CD4-positive, alpha-beta T cell treated with Interleukin-17A for 4 hours (primary cell): ENCODE measurements at places on chromosomes 1 and 21.

GRCh38 chr1:31797216-31797615, 18.6 kb downstream of the SPOCD1 start:
- DNase-seq, result no peak

DNA sequence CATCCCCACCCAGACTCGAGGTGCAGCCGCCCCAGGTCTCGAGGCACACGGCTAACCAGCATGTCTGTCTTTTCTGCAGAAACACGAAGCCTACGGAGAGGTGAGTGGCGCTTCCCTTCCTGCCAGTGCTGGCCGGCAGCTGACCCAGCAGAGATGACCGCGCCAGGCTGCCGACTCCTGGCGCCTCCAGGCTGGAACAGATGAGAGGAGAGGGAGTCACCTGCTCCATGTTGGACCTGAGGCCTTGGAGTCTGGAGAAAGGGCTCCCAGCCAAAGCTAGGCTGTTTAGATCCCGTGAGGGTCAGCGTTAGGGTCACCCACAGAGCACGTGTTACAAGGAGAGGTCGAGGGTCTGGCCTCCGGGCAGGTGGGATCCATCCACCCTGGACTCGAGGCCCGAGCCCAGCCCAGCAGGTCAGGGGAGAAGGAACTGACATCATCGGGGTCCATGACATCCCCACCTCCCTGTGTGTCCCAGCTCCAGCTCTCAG, 14.9 kb downstream of the COL6A2 start:
- no peak for DNase-seq

GRCh38 chr1:167685844-167686243, 35.9 kb upstream of the MPZL1 start:
- DNase-seq, result no peak

DNA sequence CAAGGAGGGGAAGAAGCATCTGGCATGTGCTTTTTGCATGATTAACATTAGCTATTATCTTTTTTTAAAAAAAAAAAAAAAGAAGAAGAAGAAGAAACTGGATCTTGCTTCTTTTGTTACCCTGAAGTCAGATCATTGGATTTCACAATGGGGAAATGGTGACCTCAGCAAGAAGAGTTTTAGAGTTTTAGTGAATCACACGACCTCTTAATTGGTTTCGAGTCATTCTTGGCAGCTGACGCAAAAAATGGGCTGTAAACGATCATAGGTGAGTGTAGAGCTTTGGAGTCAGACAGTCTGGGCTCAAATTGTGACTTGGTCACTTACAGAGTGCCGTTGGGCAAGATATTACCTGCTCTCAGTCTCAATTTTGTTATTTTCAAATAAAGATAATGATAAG, 33.3 kb upstream of the PGBD5 start:
- no peak for DNase-seq

DNA sequence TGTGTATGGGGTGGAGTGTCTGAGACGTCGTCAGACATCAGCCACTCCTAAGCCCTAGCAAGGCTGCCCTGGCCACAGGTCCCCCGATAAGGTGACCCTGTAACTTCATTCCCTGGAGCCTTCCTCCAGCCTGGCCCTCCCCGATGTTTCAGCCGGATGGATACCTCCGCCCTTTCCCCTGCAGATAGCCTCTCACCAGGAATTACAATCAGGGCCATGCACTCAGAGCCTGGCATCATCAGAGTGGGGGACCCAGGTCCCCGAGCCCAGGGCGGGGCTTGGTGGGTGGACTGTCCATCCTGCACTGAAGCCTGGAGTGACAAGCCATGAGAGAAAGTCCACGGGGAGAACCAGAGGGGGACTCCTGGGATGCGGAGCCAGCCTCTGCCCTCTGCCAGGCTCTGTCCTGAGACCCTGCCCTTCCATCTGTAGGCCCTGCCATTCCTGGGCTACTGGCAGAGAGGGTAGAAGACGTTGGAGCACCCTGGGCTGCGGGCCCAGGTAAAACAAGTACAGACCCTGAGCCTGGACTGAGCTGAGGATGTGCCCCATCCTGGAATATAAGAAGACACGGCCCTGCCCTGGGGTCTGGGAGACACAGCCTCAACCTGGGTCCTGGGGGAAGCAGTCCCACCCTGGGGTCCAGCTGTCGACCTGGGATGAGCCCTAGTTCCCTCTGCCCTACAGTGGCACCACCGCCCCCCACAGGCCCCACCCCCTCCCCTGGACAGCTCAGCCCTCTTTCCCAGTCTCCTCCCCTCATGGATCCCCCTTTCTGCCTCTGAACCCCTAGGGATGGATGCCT, 16.8 kb upstream of the ARF1 start:
- no peak for DNase-seq

DNA sequence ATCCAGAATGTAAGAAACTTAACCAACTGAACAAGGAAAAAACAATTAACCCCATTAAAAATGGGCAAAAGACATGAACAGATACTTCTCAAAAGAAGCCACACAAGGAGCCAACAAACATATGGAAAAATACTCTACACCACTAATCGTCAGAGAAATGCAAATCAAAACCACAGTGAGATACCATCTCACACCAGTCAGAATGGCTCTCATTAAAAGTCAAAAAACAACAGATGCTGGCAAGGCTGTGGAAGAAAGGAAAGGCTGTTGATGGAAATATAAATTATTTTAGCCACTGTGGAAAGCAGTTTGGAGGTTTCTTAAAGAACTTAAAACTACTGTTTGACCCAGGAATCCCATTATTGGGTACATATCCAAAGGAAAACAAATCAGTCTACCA, 51.2 kb downstream of the RGS4 start:
- no peak for DNase-seq

GRCh38 chr1:71587961-71588360, 507.1 kb upstream of the ZRANB2 start:
- no peak for DNase-seq

DNA sequence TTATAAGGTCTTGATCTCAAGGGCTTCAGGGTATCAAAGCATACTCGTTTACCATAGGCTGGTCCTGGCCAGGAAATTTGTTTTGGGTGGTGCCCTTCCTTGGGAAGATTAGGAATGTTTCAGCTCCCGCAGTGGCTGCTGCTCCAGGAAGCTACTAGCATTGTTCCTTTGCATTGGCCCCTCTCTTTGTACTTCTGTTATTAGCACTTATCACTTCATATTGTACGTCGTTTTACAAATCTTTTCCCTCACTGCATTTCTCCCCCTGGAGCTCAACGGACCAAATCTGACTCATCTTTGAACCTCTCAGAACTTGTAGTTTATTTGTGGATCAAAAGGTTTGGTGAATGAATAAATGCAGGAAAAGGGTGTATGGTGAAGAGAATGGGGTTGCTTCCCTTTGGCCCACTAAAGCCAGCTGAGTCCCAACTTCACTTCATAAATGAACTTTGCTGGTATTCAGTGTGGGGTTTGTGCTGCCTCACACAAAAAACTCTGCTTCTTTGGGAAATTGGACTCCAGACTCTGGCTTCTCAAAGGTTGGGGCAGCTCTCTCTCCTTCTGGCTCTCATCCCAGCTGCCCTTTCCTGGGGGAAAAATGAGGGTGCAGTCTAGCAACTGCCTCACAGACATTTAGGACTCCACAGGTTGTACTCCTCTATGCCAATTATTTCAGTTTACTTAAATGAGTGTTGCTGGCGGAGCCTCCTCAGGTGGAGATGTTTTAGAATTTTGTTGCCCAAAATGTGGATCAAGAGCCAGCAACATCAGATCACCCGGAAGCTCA, 5.9 kb downstream of the GNAT2 start:
- no peak for DNase-seq
